ENCODE measurements at places on chromosomes 7 and 10.

DNA sequence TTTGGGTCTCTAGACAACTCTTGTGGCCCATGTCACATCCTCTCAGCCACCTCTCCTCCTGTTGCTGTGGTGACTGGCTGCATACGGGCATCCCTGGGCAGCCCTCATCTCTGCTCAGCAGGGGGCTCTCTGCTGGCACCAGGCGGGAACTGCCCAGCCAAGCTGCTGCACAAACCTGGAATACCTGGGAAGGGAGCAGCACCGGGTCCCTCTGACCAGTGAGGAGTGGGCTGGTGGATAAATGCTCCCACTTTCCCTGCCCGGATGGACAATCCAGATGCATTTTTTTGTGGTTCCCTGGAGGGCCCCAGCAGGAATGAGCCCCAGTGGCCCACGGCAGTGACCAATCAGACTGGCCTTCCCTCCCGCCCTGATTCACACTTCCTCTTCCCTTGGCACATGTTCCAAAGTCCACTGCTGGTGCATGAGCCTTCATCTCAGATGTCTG is 21.9 kb downstream of the GRID1 start:
- DNase-seq = no peak

DNA sequence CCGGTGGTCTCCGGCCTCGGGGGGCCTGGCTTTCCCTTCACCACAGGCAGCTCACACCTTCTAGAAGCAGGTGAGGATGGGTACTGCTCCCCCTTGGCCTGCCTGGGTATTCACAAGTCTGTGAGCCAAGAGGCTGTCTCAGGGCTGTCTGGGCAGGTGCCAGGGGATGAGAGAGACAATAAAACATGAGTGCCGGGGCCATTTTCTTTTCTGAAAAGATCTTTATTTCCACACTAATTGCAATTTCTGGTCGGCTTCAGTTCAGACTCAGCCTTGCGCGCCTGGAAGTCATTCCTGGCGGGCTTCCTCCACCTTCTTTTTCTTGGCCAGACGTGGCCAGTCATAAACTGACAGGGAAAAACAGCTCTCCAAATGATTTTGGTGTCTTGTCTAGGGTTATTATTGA is 171.2 kb downstream of the ARHGAP12 start:
- no peak for DNase-seq

DNA sequence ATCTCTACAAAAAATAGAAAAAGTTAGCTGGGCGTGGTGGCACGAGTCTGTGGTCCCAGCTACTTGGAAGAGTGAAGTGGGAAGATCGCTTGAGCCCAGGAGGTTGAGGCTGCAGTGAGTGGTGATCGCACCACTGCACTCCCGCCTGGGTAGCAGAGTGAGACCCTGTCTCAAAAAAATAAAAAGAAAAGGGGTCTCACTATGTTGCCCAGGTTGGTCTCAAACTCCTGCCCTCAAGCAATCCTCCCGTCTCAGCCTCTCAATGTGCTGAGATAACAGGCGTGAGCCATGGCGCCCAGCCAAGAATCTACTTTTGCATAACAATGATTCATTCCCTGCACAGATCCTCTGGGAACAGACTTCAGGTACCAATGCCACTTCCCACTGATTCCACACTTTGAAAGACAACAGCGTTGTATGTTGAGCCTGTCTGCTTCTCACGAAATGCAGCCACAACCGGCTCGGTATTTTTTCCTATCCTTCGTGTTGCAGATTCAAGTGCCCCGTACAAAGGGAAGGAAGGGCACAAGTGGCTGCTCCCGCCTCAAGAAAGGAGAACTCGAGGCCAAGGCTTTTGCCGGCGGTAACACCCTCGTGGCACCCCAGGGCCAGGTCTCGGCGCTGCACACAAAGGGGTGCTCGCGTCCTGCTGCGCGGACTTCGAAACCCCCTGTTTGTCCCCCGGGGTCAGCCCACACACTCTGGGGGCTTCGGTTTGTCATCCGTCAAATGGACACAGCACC is 745 bp downstream of the DAGLB start:
- peak; percentile 40 for DNase-seq

GRCh38 chr7:976901-977325 is 1.6 kb upstream of the COX19 start:
- no peak for DNase-seq

DNA sequence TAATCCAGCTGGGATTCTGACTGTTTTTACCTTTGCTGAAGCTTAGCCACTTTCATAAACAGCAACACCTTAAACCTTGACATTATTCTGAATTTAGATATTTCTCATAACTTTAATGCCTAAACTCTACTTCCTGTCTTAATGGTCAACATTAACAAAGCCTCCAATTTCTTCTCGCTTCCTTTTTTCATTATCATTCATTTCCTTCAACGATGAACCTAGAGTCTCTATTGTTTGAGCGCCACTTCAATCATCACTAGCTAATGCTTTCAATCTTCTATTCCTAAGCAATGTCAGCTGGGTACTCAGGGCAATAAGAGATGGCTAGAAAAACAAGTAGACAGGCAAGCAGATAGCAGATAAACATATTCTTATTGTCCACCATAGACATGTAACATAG is 96.6 kb upstream of the TMEM196 start:
- no peak for DNase-seq

DNA sequence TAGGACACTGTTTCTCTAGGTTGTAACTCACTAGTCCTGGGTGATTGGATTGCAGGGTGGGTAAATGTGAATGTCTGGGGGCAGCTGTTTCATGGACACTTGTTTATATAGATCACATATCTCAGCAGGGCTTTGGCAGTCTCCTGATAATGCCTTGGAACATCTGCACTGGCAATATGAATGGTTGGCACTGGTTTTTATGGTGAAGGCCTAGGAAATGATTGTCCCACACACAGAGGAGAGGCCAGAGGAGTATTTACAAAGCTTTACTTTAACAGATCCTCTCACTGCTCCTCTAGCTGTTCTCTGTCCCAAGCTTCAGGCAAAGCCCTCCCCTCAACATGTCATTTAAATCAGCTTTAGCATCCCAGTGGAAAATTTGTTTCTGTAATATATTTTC is 171.3 kb upstream of the STEAP4 start:
- no peak for DNase-seq

GRCh38 chr10:5446390-5446926 is 34.1 kb downstream of the NET1 start:
- DNase-seq = peak; percentile 90

GRCh38 chr10:132209130-132209529 is 22.4 kb downstream of the DPYSL4 start:
- DNase-seq = no peak

DNA sequence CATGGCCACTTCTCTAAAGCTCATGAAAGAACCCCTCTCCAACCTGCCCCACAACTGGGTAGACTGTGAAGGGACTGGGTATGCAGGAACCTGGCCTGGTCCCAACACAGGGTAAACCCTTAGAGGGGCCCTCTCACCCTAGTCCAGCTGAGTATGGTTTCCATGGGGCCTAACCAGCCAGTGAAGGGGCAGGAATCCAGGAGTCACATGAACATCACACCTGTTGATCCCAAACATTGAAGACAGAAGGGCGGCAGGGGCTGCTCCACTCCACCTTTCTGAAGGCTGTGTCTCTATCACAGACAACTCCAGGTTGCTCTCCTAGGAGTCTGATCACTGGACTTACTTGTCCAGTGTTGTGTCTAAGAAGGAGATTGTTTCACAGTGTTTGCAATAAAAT is 30.8 kb downstream of the GRID1 start:
- no peak for DNase-seq

GRCh38 chr7:20539201-20539600 is 76.3 kb upstream of the ABCB5 start:
- peak; percentile 19 for DNase-seq

- no peak for DNase-seq
Observed at GRCh38 chr7:93402944-93403343, 170.8 kb downstream of the VPS50 start.

- DNase-seq = no peak
Observed at GRCh38 chr7:35761871-35762677, 38.8 kb upstream of the SEPTIN7 start.

- no peak for DNase-seq
Observed at GRCh38 chr10:76297780-76298281, 866.4 kb downstream of the LRMDA start.

DNA sequence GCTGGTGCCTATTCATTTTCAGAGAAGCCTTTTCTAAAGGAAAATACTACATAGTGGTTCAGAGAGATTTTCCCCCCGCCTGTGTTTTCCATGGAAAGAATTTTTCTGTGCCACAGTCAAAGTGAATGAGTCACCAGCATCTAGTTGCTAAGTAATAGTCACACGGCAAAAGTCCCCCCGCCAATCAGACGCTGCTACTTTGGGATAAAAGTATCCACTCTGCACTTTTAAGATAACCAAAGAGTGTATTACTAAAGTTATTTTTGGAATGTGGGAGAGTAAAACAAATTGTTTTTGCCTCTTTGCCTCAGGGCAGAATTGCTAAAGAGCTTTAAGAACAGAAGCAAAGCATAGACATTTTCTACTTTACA is 23.5 kb downstream of the ABLIM1 start:
- DNase-seq = peak; percentile 62

GRCh38 chr10:111837985-111838384 is 345.6 kb downstream of the GPAM start:
- no peak for DNase-seq

DNA sequence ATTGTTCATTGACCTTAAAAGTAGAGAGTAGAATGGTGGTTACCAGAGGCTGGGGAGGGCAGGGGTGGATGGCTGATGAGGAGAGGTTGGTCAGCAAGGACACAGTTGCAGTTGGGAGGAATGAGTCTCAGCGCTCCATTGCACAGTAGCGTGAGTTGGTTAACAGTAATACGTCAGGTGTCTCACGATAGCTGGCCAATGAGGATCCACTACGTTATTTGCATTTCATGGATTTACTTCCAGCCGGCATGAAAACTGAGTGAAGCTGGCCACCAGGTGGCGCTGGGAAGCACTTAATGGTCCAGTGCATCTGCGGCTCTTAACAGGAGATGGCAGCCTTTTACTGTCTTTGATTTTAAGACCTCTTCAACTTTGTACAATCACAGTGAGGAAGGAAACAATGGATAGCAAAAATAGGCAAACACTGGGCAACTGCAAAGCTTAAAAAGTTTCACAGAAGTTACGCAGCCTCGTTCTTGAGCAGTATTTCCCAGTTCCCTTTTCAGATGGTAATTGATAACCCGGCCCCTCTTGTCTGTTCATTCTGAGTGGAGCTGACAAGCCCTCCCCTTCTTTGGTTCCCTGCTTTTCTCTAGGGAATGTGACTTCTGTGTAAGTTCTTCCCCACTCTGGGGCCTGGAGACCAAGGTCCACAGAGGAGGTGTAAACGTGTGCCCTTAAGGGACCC is 23.7 kb downstream of the AKR1E2 start:
- DNase-seq = peak; percentile 72

- DNase-seq = no peak
Observed at GRCh38 chr7:56125831-56126230, 9.6 kb upstream of the NUPR2 start.

DNA sequence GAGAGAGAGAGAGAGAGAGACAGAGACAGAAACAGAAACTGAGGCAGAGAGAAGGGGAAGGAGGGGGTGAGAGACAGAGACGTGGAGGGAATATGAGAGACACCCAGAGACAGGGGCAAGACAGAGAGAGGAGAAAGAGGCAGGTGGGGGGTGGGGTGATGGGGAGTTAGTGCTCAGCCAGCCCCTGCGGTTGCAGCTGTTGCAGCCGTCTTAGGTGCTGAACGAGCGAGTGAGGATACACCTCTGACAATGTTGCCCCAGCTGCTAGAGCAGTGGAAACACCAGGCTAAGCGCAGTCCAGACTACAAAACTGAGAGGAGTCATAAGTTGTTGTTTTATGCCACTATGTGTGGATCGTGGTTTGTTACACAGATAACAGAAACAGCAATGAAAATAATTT is 328.2 kb upstream of the SHH start:
- no peak for DNase-seq

DNA sequence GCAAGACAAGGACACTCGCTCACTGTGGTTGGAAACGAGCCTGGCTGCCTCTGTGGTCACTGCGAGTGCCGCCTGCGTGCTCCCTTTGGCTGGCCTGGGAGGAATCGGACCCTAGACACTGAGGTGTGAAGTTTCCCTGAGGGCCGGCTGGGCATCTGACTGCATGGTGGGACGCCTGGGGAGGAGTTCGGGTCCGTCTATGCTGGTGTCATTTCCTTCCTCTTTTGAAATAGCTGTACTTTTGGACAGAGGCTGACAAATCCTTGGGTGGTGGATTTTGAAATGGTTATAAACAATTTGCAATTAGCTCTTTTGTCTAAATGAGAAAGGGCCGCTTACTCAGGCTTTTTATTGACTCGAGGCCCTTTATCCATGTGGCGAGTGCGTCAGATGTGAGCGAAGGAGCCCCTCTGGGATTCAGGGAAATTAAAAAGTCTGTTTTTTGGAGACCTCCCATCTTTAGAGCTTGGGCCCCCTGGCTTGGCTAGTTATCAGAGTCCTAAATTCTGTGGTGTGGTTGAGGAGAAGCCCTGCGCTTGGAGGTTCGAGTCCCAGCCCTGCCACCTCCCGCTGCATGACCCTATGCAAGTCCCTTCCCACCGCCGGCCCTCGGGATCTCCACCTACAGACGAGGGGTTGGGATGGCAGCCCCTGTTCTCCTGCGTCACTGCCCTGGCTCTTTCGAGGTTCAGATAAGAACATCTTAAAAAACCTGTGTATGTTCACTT is 147.1 kb downstream of the RGS10 start:
- DNase-seq = no peak

DNA sequence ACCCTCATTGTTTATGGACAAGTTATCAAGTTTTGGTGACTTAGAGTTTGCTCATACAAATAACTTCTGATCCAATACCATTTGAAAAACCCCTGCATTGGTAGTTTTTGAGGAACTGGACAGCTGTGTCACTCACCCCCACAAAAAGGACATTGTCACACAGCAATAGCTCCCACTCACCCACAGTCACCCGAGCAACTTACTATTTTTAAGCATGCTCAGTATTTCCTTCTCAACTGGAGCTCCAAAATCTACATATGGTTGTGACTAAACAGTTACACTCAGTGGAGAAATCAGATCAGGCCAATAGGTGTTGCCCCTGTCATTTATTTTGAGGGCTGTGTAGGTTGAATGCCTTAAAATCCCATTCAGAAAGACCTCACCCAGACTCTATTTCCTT is 165.2 kb upstream of the AUTS2 start:
- no peak for DNase-seq

GRCh38 chr10:78754269-78755062 is 314.3 kb upstream of the ZMIZ1 start:
- no peak for DNase-seq

DNA sequence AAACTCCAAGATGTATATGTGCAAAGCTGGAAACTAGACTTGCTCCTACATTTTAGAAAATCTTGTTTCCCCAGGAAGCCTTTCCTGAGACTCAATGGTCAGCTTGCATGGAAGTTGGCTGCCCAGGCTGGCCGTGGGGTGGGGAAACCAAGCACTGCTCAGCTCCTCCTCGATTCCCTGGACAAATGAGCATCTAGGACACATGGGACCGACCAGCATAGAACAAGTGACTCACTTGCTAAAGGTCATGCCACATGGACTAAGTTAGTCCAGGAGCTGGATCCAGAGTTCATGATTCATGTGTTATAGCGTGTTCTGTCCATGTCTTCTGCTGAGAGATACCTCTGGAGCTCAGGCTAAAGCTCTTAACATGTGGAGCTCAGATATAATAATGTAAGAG is 6.2 kb downstream of the FAM180A start:
- no peak for DNase-seq

Data from HEK293T (cell line).